ENCODE measurements at places on chromosomes 2 and 18.

- no peak for DNase-seq
Measured at GRCh38 chr18:6004683-6005082, 109.4 kb upstream of the TMEM200C start.

DNA sequence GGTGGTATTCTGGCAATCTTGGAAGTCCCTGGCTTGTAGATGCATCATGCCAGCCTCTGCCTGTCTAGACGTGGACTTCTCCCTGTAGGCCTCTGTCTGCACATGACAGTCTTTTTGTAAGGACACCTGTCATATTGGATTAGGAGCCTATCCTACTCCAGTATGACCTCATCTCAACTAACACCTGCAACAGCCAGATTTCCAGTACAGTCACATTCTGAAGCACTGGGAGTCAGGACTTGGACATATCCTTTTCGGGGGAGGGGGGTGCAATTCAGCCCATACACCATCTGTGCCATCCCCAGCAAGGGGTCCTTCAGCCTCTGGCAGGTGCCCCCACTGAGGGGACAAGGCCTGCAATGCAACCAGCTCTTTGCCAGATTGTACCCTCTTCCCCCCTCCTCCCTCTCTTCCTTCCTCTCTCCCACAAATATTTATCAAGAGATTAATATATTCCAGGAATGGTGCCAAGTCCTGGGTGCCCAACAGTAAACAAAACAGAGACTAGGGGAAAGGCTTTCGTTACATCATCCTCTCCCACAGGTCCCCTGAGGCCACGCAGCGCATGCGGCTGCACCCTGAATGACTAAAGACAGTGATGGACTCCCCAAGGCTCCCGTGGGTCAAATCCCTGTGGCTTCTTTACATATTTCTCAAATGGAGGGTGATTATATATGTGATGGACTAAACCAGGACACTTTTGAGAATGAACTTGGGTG is 20.5 kb upstream of the MYCN start:
- DNase-seq: no peak

DNA sequence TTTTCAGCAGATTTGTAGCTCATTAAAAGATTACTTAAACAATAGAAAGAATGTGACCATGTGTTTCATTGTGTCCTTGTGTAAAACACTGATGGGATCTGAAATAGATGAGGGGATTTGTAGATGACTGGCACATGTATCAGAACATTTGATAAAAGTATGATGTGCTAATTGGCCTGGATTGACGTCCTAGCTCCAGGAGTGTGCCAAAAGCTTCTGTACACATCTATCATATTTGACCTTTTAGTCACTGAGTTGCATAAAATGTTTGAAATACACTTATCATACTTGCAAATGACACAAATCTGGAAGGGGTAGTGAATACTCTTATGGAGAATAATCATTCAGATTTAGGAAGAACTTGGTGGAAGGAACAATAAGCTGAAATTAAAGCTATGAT is 778.5 kb downstream of the ERBB4 start:
- DNase-seq: no peak

DNA sequence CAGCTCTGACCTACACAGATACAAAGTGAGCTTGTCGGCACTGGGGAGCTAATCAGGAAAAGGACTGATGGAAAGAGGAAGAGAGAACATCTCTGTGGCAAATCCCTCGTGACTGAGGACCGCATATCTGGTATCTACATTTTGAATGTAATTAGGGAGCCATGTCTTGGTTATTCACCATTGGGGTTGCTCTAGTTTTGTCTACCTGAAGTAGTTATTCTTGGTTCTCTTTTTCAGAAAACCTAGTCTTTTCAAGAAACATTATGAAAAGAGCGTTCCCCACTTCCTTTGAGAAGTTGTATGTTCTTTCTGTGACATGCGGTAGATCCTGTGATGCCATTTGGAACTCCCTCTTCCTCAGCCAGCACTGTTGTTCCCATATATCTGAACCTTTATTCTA is 104.4 kb downstream of the DOCK10 start:
- DNase-seq: no peak

DNA sequence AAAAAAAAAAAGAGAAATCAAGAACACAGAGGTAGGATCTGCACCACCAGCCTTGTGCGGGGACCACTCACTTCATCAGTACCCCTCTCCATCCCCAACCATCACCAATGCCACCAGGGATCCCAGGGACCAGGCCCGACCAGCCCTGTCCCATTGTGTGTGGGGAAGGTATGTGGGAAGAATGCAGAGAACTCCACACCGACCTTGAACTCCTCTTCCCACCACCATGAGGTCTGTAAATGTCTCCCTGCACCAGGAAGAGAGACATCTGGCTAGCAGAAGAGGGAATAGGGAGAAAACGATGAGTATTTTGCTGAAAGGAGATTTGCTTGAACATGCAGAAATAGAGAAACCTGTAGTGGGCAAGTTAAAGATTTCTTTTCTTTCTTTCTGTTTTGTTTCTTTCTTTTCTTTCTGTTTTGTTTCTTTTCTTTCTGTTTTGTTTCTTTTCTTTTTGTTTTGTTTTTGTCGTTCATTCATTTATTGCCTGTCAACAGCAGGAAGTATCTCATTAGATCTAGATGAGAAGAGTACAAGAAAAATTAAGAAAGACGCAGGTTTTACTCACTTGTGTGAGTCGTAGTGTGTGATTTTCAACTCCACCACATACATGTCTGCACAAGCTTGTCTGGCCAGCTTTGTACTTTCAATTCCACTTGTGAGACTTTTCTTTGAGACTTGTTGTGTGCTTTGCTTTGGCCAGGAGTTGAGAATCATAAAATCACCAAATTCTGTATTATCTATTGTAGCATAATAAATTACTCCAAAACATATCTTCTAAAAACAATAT is 179.8 kb upstream of the HAAO start:
- DNase-seq: no peak

DNA sequence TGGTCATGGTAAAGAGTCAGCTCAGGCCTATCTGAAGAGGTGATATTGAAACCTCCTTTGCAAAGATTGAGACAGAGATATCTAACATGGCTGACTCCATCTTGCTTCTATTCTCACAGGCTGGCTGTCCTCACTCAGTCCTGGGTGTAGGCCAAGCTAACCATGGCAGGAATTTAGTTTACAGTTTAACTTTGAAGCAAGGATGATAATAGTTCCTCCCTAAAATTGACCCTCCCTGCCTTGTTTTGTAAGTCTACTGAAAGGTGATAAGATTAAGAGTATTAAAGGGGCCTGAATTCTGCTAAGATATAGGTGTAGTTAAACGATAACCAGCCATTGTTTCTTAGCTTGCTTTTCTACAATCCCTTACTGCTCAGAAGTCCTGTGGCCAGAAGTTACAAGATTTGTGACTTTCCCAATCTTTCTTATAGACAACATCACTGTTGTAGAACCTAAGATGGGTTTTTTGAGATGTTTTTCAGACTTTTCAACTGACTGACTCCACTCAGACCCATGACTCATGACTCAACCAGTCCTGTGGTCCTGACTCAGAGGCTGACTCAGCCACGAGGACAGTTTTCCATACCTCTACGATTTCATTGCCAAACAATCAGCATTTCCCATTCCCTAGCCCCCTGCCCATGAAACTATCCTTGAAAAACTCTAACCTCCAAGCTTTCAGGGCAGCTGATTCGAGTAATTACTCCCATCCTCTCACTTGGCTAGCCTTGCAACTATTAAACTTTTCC is 195.7 kb upstream of the SESTD1 start:
- DNase-seq: no peak
